A375 (cell line): ENCODE measurements at places on chromosomes 2 and 18. TPM values are rescaled to one million over a fixed set of nuclear protein-coding genes. Genes with fewer than 3 reads are reported as not detected.

Gene INHA
- total RNA-seq = 0.83 and 1.7 TPM in 2 replicates

Gene CYS1
- 0.13 and 1.7 TPM in 2 replicates for total RNA-seq

Gene LHCGR
- not detected in 2 replicates for total RNA-seq

Gene UGT1A3
- total RNA-seq = not detected in 2 replicates

Gene DSG1
- total RNA-seq = not detected in 2 replicates
